ENCODE measurements at places on chromosomes 6 and 20. TPM values are rescaled to one million over a fixed set of nuclear protein-coding genes. Genes with fewer than 3 reads are reported as not detected.

GRCh38 chr6:88813045-88813444, 150.4 kb downstream of the RNGTT start:
- no peak for DNase-seq

GRCh38 chr6:108492131-108492766, 68.5 kb upstream of the FOXO3 start:
- peak; percentile 47 for DNase-seq

- DNase-seq: peak; percentile 80
Measured at GRCh38 chr6:148997865-148998264, 251.0 kb downstream of the UST start.

DNA sequence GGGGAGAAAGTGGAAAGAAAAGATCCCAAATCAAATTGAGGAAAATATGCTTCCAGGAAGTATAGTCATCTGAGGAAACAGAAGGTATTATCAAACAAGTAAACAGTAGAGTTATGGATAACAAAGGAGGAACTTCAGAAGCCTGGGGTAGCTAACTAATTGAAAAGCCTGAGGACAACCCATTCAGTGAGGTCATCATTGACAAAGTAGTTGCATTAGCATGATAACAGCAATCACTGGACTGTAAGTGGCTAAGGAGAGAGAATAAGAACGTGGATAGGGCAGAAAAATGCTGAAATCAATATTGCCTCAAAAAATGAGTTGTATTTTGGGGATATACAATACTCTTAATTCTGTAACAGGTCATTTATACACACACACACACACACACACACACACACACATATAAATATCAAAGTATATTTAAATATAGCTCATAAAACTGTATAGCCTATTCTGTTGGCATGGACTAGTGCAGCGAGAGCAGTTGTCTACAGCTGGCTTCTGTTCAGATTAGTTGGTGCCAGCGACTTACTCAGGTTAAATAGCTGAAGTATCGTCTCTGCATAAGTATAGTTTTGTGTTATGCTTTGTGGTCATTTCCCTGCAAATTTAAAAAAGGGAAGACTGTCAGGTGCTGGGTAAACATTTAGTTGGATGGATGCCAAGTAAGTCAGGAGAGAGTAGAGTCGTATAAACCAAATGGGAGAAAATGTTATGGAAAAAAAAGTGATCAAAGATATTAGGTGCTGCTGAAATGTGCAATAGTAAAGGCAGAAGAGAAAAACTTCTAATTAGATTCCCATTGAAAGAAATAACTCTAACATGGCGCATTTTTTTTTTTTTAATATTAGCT, 33.8 kb upstream of the CTAGE9 start:
- DNase-seq: no peak

- DNase-seq: no peak
Measured at GRCh38 chr6:17012421-17013225, 89.2 kb upstream of the STMND1 start.

DNA sequence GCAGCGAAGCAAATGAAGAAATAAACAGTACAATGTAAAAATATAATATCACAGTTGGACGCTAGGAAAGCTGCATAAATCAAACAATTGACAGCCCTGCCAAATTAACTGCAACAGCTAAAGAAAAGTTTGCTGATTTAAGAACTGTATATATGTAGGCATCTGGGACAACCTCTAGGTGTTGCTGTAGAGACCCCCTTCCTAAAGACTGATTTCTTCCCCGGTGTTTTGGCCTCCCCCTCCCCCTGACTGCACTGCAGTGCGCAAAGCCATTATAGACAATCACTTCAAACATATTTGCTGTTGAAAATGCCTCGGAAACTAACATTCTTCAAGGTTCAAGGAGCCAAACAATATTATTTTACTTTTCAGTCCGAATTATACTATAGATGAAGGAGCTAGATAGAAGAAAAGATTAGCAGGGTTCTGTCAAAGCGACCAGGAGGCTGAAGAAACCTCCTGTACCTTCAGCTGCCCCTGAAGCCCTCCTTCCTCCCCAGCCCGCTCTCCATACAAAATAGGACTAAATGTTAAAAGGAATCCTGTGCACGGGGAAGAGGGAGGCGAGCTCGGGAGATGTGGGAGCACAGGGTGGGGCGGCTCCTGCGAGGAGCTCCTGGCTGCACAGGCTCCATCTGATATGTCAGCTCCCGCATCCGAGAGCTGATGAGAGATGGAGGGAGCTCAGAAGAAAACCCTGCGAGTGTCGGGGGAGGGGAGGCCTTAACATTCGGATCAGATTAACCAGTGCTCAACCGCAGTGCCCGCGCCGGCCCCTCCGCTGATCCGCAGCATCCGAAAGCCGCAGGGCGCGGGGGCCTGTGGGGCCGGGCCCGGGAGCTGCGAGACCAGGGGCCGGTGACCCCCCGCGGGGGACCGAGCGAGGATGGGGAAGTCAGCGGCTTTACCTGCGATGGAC, 822 bp downstream of the ELOVL4 start:
- DNase-seq: peak; percentile 32

DNA sequence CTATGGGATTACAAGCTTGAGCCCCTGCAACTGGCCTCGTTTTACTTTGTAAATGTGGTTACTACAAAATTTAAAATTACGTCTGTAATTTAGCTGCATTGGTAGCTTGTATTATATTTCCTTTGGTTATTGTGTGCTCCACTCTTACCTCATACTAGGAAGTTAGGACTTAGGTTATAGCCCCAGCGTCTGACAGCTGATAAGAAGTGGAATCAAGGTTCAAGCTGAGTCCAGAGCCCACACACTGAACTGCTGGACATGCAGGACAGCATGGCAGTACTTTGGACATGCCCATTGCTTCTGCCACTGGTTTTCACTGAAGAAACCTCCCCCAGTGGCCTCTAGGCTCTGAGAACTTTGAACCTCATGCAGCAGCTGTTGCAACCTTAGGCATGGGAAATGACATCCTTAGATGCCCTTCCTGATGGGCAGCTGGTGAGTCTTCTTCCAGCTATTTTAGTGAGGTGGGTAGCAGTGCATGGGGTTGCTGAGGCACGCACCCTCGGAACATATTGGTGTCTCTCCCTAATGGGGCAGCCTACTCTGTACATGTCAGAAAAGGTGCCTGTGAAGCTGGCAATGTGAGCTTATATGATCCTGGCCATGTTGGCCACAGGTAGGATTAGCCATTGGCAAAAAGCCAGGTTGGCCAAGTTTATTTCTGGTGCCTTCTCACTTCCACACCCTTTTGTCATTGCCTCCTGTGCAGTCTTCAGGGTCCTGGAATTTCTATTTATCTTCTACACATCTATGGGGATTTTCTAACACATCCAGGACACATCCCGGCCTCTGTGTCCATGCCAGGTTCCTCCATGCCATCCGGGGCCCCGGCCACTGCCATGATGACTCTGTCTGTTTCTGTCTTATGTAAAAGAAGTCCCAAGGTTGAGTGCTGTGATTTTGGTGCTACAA, 85.3 kb downstream of the CDS2 start:
- DNase-seq: no peak

GRCh38 chr6:7507600-7507999, 33.9 kb upstream of the DSP start:
- no peak for DNase-seq

DNA sequence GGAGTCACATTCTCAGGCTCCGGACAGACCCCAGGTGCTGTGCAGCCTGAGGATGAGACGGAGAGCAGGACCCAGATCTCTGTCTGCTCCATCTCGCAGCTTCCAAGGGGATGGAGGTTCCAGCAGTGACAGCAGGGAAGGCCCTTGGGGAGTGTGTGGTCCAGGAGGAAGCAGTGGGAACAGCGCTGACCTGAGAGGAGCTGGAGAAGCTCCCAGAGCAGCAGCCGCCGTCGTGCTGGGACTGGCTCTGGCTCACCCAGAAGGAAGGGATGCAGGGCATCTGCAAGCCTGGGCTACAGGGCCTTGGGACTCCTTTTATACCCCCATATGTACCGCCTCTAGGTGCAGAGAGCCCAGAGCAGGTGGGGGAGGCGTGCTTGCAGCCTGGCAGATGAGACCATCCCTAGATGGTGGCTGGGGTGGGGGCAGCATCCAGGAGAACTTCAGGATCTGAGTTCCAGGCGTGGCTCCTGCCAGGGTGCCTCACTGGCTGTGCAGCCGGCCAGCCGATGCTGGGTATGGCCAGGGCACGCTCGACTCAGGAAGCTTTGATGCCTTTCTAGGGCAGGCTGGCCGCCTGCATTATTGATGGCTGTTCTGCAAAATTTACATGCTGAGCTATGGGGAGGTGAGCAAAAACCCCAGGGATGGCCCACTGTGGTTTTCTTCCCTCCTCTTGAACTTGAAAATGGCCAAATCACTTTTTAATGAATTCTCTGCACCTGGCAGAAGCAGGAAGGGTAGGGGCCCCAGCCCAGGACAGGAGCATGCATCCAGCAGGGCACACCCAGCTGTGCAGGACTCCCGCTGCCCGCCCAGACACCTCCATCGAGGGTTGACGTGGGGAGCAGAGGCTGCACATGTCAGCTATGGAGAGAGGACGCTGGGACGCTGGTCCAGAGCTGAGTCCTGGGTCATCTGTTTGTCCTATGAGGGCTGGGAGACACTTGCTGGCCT, 179.6 kb downstream of the TAF4 start:
- no peak for DNase-seq

DNA sequence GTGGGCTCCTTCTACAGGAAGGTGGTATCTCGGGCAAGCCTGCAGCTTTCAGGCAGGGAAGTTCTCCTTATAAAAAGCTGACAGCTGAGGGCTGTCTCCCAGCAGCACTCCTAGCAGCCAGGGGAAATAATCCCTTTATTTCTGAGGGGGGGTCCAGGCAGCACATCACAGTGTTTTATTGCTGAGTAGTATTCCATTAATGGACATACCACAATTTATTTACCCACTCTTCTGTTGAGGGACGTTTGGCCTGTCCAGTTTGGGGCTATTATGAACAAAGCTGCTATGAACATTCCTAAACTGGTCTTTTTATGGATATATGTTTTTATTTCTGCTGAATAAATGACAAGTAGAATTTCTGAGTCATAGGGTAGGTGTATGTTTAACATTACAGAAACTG, 20.0 kb upstream of the PHACTR2 start:
- DNase-seq: no peak

GRCh38 chr6:15330174-15330944, 84.5 kb downstream of the JARID2 start:
- no peak for DNase-seq

DNA sequence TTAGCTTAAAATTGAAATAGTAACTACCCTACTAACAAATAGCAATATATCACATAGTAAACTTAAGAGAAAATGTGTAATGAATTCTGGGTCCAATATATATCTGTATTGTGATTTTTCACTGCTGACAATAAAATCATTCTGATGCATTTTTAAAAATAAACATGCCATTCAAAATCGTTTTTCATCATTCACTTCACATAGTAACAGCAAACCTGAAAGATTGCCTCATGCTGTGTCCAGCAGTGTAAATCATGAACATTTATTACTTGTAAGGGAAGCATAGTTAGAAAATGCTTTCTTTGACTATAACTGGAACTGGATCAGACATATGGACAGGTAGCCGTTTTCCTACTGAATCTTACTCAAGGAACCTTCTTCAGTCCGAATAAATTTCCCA, 446.1 kb downstream of the UTRN start:
- no peak for DNase-seq

GRCh38 chr20:57212534-57213276, 53.7 kb downstream of the BMP7 start:
- peak; percentile 3 for DNase-seq

GRCh38 chr6:5937936-5938706, 68.6 kb downstream of the NRN1 start:
- no peak for DNase-seq

- no peak for DNase-seq
Measured at GRCh38 chr20:64000906-64001305, 20.0 kb downstream of the PRPF6 start.

DNA sequence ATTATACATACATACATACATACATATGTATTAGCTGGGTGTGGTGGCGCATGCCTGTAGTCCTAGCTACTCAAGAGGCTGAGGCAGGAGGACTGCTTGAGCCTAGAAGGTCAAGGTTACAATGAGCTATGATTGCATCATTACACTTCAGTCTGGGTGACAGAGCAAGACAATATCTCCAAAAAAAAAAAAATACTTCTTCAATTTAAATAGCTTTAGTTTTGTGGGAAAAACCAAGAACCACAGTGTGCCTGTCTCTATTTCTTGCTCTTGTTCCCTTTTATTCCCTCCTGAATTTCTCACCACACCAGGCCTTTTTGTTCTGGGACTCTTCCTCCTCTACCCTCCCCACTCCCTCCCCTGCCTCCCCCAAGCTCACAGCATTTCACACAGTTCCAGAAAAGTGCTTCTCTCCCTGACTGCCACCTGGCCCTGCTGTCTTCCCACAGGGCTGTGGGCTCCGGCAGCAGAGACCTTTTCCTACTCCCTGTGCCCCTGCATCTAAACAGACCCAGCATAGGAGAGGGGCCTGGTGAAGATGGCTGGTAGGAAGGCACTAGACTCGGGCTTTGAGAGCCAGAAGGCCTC, 1.3 kb downstream of the C20orf203 start:
- no peak for DNase-seq

DNA sequence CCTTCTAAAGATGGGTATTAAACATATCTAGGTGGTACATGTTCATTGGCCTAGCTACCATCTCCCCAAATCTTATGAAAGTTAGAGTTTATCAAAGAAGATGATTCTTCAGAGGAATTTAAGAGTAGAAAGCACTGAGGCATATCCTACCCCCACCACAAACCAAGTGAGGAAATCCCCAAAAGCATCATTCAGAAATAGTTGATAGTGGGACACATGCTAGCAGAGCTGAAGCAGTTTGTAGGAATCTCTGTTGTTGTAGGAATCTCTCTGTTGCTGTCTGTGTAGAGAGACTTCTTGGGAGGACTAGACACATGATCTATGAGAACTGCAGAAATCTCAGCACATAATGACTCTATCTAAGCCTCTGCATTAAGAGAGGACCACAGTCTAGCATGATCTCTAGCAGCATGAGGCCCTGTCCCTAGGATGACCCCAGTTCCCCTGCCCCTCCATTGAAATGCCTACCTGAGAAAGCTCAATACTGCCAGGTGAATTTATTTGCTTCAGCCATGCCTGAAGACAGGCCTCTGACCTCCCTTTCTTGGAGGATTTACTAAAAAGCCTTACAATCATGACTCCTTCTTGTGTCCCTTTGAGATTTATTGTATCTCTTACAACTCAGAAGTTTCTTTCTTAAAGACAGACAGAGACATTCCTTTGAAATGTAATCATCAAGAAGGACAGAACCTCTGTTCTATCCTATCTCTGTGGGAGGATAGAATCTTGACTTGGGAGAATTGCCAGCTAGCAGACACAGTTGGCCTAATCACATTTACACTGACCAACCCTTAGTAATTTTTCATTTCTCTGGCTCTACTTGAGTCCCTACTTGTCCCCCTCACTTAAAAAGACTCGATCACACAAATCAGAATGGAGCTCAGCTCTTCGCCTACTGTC, 582.4 kb downstream of the PHF3 start:
- no peak for DNase-seq

Gene ANKEF1
- total RNA-seq: 0.26 TPM

Gene MEP1A
- not detected for total RNA-seq

Gene LYRM2
- 50.7 TPM for total RNA-seq

Gene HLA-DOA
- 0.23 TPM for total RNA-seq

Gene C6orf15
- 0.71 TPM for total RNA-seq

Gene C20orf202
- not detected for total RNA-seq

Gene ENPP3
- total RNA-seq: not detected

Gene SAMD3
- not detected for total RNA-seq

Data from LHCN-M2 (cell line).